ENCODE measurements at places on chromosomes 16 and 17.

DNA sequence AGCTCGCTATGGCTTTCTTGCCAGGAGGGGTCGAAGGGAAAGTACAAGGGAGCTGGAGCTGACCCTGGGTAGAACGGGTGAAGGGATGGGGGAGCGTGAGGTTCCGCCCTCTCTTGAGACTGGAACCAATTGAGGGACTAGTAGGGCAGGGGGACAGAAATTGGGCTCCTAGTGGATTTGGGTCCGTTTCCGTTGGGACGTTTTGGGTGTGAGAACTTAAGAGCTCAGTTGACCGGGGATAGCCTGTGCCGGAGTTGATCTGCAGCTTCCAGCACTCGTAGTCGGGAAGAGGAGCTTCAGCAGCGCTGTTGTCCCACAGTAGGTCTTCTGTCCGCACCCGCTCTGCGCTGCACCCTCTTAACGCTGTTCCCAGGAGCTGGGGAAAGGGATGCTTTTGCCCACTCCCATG lies 481 bp downstream of the CNTROB start:
- DNase-seq = peak; percentile 37

GRCh38 chr16:31201582-31202413 lies 762 bp downstream of the PYCARD start:
- peak; percentile 62 for DNase-seq

DNA sequence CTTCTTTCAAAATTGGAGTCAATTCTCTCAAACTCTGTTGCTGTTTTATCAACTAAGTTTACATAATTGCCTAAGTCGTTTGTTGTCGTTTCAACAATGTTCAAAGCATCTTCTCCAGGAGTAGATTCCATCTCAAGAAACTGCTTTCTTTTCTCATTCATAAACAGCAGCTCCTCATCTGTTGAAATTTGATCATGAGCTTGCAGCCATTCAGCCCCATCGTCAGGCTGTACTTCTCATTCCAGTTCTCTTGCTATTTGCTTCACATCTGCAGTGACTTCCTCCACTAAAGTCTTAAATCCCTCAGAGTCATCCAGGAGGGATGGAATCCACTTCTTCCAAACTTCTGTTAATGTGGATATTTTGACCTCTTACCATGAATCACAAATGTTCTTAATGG lies 230.6 kb downstream of the IRF8 start:
- no peak for DNase-seq

GRCh38 chr17:49567104-49567521 lies 8.6 kb upstream of the NXPH3 start:
- no peak for DNase-seq

GRCh38 chr17:62807812-62808575 lies at the start of gene MARCHF10:
MARCHF10 (minus strand) TSS chr17:62808314; CDS start chr17:62801735, 6,579 bp downstream.
- no peak for DNase-seq

DNA sequence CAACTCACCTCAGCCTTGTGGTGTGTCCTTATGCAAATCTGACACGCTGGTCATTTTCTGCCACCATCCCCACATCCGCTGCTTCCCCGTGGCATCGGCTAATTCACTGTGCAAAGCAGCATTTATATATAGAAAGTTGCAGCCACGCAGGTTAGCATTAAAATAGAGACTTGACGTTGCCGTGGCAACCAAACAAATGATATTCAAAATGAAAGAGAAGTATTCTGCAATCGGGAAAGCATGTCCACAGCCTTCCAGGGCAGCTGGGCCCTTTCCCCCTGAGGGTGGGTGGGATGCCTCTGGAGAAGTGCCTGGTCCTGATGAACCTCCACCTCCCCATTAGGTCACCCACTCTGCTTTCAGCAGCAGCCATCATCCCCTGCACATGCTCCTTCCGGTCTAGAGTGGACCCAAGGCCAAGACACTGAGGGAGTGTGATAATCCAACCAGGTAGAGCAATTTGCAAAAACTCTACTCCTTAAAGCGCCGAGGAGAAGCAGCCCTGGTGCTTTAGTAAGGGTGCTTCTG lies 138.7 kb downstream of the GAS7 start:
- peak; percentile 15 for DNase-seq

DNA sequence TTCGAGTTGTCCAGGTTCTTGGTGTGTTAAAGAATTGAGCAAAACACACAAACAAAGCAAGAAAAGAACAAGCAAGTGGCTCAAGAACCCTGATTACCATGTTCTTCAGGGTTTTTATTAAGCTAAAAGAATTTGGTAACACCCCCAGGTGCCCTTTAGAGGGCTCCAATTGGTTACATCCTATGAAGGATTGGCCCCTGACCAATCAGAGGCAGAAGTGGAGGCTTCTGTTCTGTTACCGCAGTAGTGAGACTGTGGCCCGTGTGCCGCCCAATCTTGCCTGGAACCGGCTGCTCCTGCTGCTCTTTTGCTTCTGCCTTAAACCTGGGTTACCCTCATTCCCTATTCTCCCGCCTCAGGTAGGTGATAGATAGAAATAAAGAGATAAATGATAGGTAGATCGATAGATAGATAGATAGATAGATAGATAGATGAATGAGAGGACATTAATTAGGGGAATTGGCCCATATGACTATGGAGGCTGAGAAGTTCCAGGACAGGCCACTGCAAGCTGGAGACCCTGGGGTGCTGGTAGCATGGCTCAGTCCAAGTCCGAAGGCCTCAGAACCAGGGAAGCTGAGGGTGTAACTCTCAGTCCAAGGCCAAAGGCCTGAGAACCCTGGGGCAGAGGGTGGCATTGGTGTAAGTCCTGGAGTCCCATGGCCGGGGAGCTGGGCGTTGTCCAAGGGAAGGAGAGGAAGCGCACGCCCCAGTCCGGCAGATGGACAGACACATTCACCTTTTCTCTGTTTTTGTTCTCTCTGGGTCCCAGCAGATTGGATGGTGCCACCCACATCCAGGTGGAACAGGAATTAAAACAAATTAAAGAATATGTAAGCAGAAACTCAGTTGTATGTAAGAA lies 3.5 kb upstream of the CA5A start:
- DNase-seq = no peak

DNA sequence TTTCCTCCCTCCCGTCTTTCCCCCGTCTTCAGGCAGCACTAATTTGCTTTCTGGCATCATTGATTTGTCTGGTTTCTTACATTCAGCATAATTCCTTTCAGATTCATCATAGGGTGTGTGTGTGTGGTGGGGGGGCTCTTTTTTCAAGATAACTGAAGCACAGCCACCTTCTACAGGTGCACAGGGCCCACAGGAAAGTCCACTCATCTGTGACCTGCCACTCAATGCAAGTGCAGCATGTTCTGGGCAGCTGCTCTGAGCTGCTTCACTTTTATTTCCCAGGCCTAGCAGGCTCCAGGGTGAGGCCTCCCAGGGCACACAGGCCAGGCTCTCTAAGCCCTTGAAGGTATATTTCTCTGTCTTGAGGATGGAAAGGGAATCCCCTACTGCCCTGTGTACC lies 35.2 kb upstream of the MYH10 start:
- DNase-seq = no peak

- DNase-seq = no peak
Observed at GRCh38 chr17:33085256-33085655, 93.6 kb downstream of the SPACA3 start.

GRCh38 chr16:50195276-50195675 lies 42.2 kb downstream of the TENT4B start:
- peak; percentile 19 for DNase-seq

DNA sequence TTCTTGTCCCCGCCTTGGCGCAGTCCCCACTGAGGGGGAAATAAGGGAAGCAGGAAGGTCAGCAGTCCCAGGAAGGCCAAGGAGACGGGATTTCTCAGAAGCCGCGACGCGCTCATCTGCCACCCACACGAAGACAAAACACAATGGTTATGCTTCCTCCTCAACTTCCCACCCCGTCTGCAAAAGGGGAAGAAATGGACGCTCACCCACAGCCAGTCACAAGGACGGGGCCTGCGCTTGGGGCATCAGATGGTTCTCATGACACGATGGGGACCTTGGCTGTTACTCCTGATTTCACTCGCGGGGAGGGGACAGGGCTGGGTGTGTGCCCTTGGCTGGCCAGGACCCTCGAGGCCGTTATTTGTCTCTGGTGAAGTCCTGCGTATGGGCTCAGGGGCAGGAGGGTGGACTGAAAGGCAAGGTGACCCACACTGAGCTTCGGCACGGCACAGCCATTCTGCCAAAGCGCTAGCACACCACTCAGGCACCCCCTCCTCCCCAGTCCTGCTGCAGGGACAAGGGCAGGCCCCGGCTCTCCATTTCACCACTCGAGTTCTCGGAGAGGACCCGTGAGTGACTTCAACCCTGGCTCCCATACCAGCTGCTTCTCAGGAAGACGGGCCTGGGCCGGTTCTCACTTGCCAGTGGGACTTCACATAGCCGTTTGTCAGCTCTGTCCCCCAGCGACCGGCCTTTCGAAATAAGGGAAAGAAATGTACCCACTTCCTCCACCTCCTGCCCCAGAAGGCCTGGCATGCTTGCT lies 84.5 kb downstream of the ABR start:
- DNase-seq = peak; percentile 98

GRCh38 chr17:57645950-57646665 lies 99.0 kb downstream of the CCDC182 start:
- DNase-seq = peak; percentile 16

GRCh38 chr16:18072161-18072560 lies 264.4 kb downstream of the NPIPA8 start:
- DNase-seq = no peak

- no peak for DNase-seq
Observed at GRCh38 chr17:13403982-13404946, 197.5 kb downstream of the HS3ST3A1 start.
